ENCODE measurements at places on chromosomes 2 and 18.

DNA sequence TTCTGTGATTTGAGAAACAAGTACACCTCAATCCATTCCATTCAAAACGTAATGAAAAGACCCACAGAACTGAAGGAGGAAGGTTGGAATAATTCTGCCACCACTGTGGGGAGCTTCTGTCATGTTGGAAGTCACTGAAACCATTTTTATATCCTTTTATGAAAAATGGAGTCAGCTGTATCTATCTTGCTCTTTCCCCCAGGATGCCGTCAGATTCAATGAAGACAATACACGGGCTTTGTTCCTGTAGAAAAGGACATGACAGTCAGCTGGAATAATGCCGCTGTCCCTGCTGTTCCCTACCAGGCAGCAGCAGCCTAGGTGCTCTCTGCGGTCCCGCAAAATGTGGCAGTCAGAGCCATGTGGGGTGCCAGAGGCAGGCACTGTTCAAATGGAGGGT, 52.5 kb upstream of the APCDD1 start:
- no peak for DNase-seq

DNA sequence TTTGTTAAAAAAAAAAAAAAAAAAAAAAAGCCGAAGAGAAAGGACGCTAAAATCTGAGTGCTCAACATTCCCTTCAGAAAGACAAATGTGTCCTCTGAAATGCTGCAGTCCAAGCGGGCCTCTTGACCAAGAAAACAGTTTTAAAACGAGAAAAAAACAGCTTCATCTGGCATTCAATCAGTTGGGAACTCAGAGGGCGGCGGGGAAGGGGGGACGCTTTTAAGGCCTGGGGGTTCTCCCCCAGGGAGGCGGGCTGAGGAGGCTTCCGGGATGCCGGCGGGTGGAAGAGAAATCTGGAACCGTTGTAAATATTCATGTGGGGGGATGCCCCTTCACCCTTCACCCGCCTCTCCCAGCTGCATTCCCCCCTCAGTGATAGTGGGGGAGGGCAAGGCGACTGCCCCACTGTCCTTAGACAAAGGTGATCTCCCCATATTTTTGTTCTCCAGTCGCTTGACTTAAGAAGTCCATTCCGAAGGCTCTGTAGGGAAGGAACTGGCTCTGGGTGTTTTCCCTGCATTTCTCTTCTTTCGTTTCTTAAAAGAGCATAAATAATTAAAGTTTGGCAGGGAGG, 3.3 kb upstream of the HOXD11 start:
- DNase-seq, result no peak

GRCh38 chr2:196324211-196324610, 152.8 kb upstream of the STK17B start:
- no peak for DNase-seq

DNA sequence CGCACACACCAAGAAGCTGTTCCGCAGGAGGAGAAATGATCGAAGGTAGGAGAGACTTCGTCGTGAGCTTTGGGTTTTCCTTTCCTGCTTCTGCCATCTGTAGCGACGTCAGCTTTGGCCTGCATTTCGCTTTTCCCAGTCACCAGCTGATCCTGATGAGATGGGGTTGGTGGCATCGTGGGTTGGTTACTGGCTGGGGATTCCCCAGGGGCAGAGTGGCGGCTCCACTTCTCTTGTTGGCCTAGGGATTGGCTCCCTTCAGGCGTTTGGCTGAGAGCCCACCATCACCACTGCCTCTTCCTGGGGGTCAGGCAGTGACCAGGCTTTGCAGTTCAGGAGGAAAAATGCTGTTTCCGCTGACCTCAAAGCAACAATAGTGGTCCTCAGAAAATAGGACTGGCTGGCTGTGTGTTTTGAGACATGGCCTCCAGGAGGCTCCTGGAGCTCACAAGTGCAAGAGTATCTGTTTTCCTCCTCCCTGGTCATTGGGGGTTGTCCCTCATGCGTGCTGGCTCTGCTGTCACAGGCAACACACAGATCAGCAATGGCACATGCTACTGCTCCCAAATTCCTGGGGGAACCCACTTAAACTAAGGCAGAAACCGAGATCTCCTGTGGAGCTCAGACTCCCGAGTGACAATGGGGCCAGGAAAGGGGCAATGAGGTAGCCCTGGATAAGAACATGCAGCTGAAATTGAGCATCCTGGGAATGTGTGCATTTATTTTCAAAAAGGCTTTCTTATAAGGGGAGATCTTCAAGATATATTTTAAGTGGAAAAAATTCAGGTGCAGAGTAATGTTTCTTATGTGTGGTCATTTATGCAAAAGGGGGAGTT, 173.0 kb downstream of the CTIF start:
- DNase-seq, result peak; percentile 60

DNA sequence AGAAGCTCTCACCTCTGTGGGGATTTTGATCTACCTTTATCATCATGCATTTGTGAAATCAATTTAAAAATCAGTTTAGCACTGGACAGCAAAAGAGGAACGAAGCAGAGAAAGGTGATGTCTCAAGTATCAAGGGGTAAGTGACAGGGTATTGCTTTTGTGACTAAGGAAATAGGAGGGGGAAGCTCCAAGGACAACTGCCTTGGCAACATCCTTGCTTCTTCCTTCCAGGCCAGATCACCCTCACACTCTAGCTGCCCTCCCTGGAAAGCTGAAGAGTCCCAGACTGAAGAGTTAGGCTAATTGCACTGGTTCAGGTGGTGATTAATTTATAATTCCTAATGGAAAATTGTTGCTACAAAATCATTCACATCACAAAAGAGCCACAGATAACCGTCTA, 859.1 kb upstream of the ACVR2A start:
- DNase-seq, result no peak

- no peak for DNase-seq
Observed at GRCh38 chr2:140861666-140862065, 1269.2 kb downstream of the LRP1B start.

DNA sequence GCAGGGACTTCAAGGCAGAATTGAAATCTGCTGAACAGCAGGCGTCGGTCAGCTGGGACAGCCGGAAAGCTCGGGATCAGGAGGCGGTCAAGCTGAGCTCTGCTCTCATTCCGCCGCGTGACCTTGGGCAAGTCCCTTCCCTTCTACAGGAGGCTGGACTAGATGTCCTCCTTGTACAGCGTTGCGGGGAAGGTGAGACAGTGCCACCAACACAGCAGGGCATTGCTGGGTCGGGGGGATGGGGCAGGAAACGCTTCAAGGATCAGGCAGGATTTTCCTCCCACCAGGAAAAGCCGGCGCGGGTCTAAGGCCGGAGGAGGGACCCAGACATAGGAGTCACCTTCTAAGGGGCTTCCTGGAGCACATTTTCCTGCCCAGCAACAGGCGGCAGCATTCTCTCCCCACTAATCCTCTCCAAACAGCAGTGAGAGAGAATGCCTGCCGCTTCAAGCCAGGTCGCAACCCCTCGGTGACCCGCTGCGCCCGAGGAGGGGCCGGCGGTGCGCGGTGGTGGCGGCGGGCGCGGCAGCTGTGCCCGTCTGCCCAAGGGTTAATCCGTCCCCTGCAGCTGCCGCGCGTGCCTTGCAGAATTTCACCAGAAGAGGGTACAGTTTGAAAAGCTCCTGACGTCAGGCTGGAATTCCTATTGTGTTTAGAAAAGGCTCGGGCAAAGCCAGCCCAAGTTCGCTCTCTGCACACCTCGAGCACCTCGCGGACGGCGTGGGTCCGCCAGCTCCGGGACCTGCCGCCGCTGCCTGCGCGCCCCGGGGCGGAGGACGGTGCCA, at the start of gene KCNF1:
Gene KCNF1 (plus strand): TSS at position 644 of the 785 bp plus-strand sequence. CDS start 493 bp downstream, outside the sequence.
- DNase-seq, result peak; percentile 85

DNA sequence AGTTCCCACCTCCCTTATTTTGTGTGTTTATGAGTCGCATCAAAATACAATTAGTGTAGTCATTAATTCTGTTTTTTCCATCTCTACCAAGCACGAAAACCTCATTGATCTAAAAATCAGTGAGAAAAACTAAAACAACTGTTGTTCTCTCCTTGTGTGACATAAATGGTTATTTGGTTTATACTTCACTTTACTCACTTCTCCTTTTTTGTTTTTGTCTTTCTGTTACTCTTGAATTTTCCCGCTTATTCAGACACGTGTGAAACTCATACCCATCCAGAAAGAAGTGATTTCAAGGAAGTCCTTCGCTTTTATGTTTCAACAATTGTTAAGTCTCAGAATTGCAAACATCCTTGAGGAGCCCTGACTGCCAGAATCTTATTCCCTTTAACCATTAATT, 121.6 kb downstream of the EML6 start:
- DNase-seq, result no peak

GRCh38 chr2:42191285-42192009, 22.3 kb downstream of the EML4 start:
- no peak for DNase-seq

- no peak for DNase-seq
Observed at GRCh38 chr2:214088536-214088935, 322.3 kb upstream of the VWC2L start.

DNA sequence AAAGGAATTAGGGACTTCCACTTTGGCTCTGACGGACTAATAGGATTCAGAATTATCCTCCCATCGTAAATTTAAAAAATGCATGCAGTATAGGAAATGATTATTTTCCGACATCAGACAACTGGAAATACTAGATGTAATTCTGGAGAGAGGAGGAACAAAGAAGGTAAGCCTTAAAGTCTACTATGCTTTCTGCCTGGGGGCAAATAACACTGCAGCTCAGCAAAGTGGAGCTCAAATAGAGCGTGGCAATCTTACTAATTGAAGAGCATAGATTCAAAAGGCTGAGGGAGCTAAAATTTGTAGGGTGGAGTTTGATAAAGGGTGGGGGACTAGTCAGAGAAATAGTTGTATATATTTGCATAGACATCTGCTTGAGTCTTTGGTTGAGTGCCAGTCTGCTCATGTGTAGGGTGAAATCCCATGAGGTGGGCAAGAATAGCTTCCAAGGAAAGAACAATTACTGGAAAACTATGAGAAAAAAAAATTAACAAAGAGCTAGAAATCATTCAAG, 23.8 kb downstream of the COPS8 start:
- DNase-seq, result no peak

- no peak for DNase-seq
Observed at GRCh38 chr2:47072728-47073191, 82.3 kb downstream of the STPG4 start.

- peak; percentile 75 for DNase-seq
Observed at GRCh38 chr2:226796840-226797288, 2.8 kb downstream of the IRS1 start.

GRCh38 chr2:106584304-106584954, 97.3 kb downstream of the CD8B2 start:
- no peak for DNase-seq

DNA sequence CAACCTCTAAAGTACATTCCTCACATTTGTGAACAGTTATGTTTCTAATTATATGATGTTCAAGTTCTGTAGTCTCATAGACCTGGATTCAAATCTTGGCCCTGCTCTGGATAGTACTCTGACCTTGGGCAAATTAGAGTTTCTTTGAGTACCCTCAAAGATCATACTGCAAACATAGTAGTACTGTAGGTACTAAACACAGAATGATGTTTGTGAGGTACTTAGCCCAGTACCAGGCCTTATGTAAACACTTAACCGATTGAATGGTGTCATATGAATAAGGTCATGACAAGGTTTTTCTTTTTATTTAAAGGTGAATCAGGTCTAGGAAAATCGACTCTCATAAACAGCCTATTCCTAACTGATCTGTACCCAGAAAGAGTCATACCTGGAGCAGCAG, 19.1 kb downstream of the SEPTIN2 start:
- no peak for DNase-seq

DNA sequence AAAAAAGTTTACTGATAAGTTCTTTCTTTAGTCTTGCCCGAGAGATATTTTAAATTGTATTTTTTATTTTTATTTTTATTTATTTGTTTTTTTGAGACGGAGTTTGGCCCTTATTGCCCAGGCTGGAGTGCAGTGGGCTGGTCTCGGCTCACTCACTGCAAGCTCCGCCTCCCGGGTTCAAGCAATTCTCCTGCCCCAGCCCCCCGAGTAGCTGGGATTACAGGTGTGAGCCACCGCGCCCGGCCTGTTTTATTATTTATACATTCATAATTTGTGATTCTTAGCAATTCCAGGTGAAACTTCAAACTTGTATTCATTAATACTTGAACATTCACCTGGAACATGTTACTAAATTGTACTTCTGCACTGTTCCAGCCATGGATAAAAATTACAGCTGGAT, 2.9 kb downstream of the CREB1 start:
- no peak for DNase-seq

DNA sequence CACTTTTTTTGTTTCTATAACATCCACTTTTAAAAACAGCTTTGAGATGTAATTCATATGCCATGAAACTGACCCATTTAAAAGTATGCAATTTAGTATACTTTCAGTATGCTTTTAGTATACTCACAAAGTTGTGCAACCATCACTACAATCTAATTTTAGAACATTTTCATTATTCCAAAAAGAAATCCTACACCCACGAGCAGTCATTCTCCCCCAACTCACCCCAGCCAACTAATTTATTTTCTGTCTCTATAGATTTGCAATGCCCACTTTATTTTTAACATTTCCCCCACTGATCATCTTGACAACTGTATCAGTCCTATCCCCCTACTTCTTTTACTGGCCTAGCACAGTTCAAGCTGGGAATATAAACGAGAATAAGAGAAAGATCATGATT, 39.1 kb downstream of the FAM98A start:
- DNase-seq, result no peak

DNA sequence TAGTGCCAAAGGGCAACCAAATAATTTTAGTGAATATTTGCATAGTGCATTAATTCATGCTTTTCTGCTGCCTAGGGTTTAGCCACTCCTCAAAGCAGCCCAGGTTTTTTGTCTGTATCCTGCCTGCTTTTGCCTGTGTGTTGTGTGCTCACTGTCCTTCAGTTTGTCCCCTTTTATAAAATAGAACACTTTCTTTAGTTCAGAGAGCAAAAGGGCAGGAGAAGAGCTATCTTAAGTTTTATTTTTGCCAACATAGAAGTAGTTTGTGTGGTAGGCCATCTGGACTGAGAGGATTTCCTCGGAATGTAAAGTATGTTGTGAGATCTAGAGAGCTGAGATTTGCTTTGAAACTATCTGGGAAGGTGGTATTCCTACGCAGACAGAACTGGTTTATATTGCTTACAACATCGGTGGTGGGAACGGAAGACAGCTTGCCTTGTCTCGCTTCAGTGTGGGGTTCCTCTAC, 64.9 kb downstream of the EML4 start:
- DNase-seq, result no peak

All from D341Med (cell line).